ENCODE measurements at places on chromosomes 1 and 21. TPM values are rescaled to one million over a fixed set of nuclear protein-coding genes. Genes with fewer than 3 reads are reported as not detected.

- no peaks in the 10 kb centered on the region for H3K4me1 ChIP-seq
- no peak overlapping the region for H3K27ac ChIP-seq
- no peaks in the 10 kb centered on the region for H3K27me3 ChIP-seq
Measured at GRCh38 chr1:176837708-176838107, 326.8 kb downstream of the ASTN1 start.

BEND5 gene
- total RNA-seq = not detected

DNA sequence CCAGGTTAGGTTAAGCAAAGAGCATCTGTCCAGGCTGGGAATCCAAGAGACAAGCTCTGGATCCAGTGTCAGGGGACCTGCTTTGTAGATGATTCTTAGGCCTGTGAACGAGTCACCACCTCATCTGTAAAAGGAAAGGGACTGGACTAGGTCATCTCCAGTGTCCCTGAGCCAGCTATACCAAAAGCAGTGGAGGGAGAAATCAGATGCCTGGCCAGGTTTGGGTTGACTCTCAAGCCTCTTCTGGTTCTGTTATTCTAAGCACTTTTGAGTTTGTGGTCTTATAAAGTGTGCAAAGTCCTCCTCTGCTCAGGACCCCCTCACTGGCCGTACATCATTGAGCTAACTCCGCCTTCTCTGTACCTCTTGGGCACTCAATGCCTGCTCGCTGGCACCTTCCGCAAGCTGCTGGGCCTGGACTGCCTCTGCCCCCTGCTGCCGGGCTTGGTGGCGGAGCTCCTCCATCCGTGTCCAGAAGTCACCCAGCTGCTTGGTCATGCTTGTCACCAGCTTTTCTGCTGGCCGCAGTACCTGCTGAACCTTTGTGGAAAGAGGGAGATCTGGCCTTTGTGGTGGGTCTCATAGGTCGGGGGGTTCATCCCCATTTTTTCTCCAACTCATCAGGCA, 33.6 kb downstream of the CAMK1G start:
- H3K36me3 ChIP-seq = no peaks in the 10 kb centered on the region
- no peak overlapping the region for H3K27ac ChIP-seq
- no peaks in the 10 kb centered on the region for H3K27me3 ChIP-seq
- no peak overlapping the region for H3K4me3 ChIP-seq
- no peak for DNase-seq

- no peaks in the 10 kb centered on the region for H3K27me3 ChIP-seq
- no peaks in the 10 kb centered on the region for H3K4me1 ChIP-seq
- H3K4me3 ChIP-seq = no peak overlapping the region
- no peak overlapping the region for H3K27ac ChIP-seq
Measured at GRCh38 chr1:59329412-59330053, 32.6 kb downstream of the FGGY start.

DNA sequence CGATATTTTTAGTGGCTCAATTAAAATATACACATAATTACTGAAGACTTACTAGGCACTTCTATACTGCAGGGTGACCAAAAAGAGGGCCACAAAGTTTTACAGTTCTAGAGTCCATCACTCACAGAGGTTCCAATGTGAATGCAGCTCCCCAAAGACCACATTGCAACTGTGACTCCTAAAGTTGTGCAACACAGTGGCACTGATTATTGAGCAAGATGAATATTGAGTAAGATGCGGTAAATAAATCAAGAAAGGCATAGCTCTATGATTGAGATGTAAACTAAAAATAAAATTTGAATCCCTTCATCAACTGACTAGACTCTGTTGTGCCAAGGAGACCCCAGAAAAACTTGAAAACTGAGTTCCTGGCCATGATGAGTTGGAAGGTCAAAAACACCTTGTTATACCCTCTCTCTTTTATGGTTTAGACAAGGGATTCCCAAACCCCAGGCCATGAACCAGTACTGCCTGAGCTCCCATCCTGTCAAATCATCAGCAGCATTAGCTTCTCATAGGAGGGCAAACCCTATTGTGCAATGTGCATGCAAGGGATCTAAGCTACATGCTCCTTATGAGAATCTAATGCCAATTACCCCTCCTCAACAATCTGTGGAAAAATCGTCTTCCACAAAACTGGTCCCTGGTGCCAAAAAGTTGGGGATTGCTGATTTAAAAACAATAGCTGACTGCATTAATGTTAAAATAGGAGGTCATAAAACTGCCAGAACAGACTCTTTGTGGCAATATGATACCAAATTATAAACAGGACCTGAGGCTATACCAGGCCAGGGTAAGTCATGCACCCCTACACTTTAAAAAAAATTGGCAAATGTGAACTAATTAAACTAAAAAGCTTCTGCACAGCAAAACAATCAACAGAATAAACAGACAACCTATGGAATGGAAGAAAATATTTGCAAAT, 94.3 kb downstream of the ADGRL4 start:
- no peak overlapping the region for H3K4me3 ChIP-seq
- no peaks in the 10 kb centered on the region for H3K36me3 ChIP-seq
- no peaks in the 10 kb centered on the region for H3K27me3 ChIP-seq
- no peak overlapping the region for H3K27ac ChIP-seq
- no peaks in the 10 kb centered on the region for H3K4me1 ChIP-seq

DNA sequence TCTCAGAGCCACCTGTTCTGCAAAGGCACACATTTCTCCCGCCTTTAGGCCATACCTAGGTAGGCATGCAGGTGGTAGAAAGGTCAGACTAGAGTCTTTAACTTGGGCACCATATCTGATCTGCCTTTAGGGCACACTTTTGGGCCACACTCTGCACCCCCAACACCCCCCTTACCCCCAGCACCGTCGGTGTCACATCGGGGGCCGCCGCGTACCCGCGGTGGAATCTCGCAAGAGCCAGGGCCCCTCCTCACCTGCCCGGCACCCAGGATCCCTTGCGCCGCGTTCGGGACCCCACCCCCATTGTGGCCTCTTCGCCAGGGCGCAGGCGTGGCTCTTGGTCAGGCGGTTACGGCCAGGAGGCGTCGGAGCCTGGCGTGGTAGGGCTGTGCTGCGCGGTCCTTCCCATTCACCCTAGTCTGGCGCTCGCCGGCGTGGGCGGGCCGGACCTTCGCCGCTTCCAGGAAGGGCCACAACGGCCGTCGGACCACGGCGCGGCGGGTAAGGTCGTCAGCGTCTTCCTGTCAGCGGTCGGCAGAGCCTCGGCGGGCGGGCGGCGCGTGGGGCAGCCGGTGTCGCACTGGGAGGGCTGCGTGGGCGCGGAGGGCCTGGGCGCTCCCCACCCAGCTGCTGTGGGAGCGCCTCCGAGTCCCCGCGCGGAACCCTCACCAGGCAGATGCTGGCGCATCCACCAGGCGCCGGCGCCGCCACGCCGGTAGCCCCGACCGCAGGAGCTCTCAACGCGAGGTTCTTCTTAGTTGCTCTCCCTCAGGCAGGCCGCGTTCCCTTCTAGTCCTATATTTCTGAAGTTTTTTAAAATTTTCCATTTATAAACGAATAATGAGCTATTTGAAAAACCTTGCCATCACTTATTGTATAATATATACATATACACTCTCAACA, at the start of gene DNAH14:
TSS of gene DNAH14 (plus strand) at position 341 of the 903 bp plus-strand sequence. CDS start 23,028 bp downstream, outside the sequence.
- H3K4me3 ChIP-seq = no peak within 1 kb of the TSS
- no peak within 1 kb of the TSS for H3K27ac ChIP-seq
- DNase-seq = no peak
- H3K36me3 ChIP-seq = no peaks in the 10 kb centered on the region
- H3K27me3 ChIP-seq = no peaks in the 10 kb centered on the region

GRCh38 chr1:59393211-59394180, 96.6 kb downstream of the FGGY start:
- H3K27ac ChIP-seq = no peak overlapping the region
- no peak overlapping the region for H3K4me3 ChIP-seq
- no peaks in the 10 kb centered on the region for H3K36me3 ChIP-seq
- H3K4me1 ChIP-seq = no peaks in the 10 kb centered on the region
- no peak for DNase-seq
- H3K27me3 ChIP-seq = no peaks in the 10 kb centered on the region

- no peak for DNase-seq
- H3K27me3 ChIP-seq = no peaks in the 10 kb centered on the region
- H3K36me3 ChIP-seq = no peaks in the 10 kb centered on the region
- peaks cover 5% of the 10 kb centered on the region for H3K4me1 ChIP-seq
Measured at GRCh38 chr1:230149751-230150584, 82.9 kb downstream of the GALNT2 start.

- H3K27me3 ChIP-seq = no peaks in the 10 kb centered on the region
- no peak overlapping the region for H3K27ac ChIP-seq
- H3K4me3 ChIP-seq = no peak overlapping the region
- no peaks in the 10 kb centered on the region for H3K36me3 ChIP-seq
- DNase-seq = no peak
Measured at GRCh38 chr1:163115887-163116286, 46.7 kb downstream of the RGS4 start.

DNA sequence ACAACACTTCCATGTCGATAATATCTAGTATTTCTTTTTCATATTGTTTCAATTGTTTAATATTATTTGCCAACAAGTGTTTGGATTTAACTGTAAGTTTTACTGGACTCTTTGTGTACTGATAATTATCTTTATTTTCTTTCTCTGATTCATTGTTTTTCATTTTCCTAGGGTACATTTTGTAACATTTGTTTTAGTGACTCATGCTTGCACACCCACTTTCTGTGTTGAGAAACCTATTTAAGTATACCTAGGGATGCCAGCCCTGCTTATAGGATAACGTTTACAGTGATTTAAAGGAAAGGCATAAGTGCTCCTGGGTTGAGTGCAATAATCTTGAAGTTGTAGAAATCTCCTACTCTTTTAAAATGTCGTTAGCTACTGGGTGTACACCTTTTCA, 1386.0 kb upstream of the ADGRL4 start:
- H3K4me3 ChIP-seq = no peak overlapping the region
- no peaks in the 10 kb centered on the region for H3K4me1 ChIP-seq
- no peak for DNase-seq

LMX1A gene
- not detected for total RNA-seq

NECTIN4 gene
- total RNA-seq = not detected

DNA sequence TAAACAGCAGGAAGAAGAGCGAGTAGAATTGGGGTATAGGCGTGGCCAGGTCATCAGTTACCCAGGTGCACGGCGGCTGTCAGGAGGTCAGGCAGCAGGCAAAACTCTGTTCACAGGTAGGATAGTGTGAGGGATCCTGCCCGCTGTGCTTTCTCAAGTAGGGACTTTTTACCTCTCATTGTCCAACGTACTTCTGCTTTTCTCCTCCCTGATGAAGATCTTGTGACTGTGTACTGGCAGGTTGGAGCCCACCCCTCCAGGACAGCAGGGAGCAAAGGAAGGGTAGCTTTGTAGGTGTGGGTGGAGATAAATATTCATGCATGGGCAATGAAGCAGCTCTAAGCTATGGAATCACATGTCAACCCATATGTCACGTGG, 373.5 kb downstream of the KIF26B start:
- no peak overlapping the region for H3K27ac ChIP-seq
- no peak overlapping the region for H3K4me3 ChIP-seq
- H3K27me3 ChIP-seq = no peaks in the 10 kb centered on the region
- H3K4me1 ChIP-seq = peaks cover 26% of the 10 kb centered on the region

DNA sequence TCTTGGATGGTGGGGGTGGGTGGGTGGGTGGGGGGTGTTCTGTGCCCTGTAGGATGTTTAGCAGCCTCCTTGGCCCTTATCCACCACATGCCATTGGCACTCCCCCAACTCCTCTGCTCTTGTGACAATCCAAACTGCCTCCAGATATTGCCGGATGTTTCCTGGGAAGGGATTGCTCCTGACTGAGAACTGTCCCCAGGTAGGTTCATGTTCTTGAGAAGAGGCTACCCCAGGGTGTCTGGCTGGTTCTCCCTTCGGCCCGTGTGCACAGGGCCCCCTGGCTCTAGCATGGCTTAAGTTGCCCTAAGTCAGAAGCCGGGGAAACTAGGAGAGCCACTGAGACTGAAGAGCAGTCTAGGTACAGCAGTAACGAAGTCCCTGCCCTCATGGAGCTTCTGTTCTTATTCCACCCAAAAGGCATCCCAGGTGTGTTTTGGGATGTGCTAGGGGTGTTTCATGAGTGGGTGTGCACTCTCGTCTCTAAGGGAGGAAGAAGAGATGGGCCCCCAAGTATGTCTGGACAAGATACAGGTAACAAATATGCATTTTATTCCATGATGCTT, 19.8 kb upstream of the THRAP3 start:
- H3K27me3 ChIP-seq = no peaks in the 10 kb centered on the region
- H3K27ac ChIP-seq = no peak overlapping the region
- no peak overlapping the region for H3K4me3 ChIP-seq
- H3K4me1 ChIP-seq = peaks cover 2% of the 10 kb centered on the region

- peaks cover 10% of the 10 kb centered on the region for H3K36me3 ChIP-seq
- H3K27me3 ChIP-seq = no peaks in the 10 kb centered on the region
- no peak for DNase-seq
- no peak overlapping the region for H3K27ac ChIP-seq
- H3K4me3 ChIP-seq = no peak overlapping the region
- peaks cover 11% of the 10 kb centered on the region for H3K4me1 ChIP-seq
Measured at GRCh38 chr1:9755441-9755995, 68.2 kb downstream of the CLSTN1 start.

- no peak overlapping the region for H3K27ac ChIP-seq
- H3K36me3 ChIP-seq = 0 out of 2 replicates have a peak, but pooled peaks cover 5% of the 10 kb centered on the region
- no peak overlapping the region for H3K4me3 ChIP-seq
- peak; percentile 38 for DNase-seq
- H3K27me3 ChIP-seq = no peaks in the 10 kb centered on the region
Measured at GRCh38 chr1:155833665-155834295, 23.2 kb downstream of the GON4L start.

GRCh38 chr1:165828669-165829329, 1.4 kb downstream of the UCK2 start:
- no peaks in the 10 kb centered on the region for H3K36me3 ChIP-seq
- no peaks in the 10 kb centered on the region for H3K27me3 ChIP-seq
- H3K4me3 ChIP-seq = peak overlapping the region; percentile 90
- H3K4me1 ChIP-seq = peaks cover 30% of the 10 kb centered on the region
- peak overlapping the region; percentile 80 for H3K27ac ChIP-seq

CCDC190 gene
- not detected for total RNA-seq

DNA sequence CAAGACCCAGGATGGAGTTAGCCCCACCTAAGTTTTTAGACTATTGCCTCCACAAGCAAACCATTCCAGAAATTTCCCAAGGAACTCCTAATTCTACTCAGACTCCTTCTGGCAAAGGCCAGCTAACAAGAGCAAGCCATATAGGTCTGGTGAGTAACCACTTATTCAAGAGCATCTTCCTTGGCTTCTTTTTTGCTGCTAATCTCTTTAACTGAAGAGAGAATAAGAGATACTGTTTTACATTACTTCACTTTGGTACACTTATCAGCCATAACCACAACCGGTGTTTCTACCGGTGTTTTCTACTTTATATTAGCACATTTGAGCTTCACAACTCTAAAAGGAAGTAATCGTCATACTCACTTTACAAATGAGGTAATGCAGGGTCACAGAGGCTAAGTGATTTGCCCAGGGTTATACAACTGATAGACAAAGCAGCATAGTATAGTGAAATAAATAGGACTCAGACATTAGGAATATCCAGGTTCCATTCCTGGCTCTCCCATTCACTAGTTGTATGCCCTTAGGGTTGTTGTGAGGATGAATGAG, 1.7 kb upstream of the EPS15 start:
- H3K4me1 ChIP-seq = peaks cover 28% of the 10 kb centered on the region
- H3K36me3 ChIP-seq = peaks cover 3% of the 10 kb centered on the region
- no peak for DNase-seq
- H3K4me3 ChIP-seq = no peak overlapping the region
- H3K27me3 ChIP-seq = no peaks in the 10 kb centered on the region

STXBP3 gene
- 68.9 TPM for total RNA-seq

LAX1 gene
- total RNA-seq = not detected

ZNF670 gene
- total RNA-seq = 20.0 TPM

- no peaks in the 10 kb centered on the region for H3K27me3 ChIP-seq
- H3K4me3 ChIP-seq = no peak overlapping the region
- H3K27ac ChIP-seq = no peak overlapping the region
- DNase-seq = no peak
- H3K4me1 ChIP-seq = peaks cover 12% of the 10 kb centered on the region
- no peaks in the 10 kb centered on the region for H3K36me3 ChIP-seq
Measured at GRCh38 chr1:84757301-84757700, 67.0 kb upstream of the SSX2IP start.

All from Karpas-422 (cell line).